ENCODE measurements at places on chromosomes 4 and X.
A peak's percentile ranks its signal among the peaks of the same experiment; 100 is the strongest.

DNA sequence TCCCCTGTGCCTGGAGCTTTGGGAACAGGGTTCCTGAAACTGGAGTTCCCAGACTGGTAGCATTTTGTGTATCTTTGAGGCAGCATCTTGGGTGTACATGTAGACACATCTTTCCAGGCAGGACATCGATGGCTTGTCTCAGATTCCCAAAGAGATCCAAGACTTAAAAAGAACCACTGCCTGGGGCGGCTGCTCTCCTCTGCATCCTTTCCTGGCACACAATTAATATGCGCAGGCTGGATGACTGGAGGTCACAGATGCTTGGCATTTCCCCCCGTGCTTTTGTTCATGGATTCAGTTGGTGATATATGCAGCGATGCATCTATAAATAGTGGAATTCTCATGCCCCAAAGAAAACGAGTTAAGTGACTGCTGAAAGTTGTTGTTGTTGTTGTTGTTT, 80.5 kb downstream of the CLDN34 start:
- DNase-seq: no peak

GRCh38 chrX:142873214-142873613, 152.5 kb upstream of the SPANXN4 start:
- DNase-seq: no peak

- no peak for DNase-seq
These were observed 28.2 kb downstream of the FGFBP1 start for GRCh38 chr4:15910155-15910940.

DNA sequence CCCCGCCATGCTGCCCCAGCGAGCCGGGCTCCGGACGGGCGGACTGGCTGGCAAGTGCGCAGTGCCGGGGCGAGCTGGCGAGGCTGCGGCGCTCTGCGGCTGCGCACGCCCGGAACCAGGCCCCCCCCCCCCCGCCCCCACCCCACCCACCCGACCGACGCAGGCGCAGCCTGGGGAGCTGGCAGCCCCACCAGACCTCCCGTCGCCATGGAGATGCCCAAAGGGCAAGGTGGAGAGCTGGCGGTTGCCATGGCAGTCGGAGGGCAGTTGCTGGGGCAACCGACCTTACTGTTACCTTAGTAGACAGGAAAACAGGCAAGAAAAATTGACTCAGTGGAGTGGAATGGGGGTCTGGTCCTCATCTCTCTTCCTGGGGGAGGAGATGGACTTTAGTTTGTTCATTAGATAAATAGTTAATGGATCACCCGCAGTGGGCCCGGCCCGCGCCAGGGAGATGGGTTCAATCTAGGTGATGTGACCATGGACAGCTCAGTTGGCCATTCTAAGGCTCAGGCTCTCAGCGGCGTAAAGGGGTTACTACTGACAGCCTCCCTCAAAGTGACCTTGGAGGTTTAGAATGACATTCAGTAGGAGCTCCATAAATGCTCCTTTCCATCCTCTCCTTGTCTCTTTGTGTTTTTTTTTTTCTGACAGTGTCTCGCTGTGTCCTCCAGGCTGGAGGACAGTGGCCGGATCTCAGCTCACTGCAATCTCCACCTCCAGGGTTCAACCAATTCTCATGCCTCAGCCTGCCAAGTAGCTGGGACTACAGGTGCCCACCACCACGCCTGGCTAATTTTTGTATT, at the start of gene PCSK1N:
Gene PCSK1N (minus strand): TSS at position 87 of the 806 bp plus-strand sequence. CDS start 78 bp downstream, at position 9.
- DNase-seq: peak; percentile 55

DNA sequence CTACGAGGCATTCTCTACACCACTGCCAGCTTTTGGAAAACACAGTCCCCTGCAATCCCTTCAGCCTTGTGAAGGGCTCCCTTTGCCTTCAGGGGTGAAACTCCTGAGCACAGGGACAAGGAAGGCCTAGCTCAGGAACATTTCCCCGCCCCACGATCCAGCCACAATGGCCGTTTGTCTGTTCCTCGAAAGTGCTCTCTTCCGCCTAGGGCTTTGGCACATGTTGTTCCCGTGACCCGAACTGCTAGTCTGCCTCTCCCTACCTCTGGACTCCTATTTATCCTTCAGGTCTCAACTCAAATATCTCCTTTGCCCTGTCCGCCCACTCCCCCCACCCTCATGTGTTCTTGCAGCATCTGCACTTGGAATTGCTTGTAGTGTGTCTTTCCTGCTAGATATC, 12.1 kb downstream of the FGD1 start:
- no peak for DNase-seq

DNA sequence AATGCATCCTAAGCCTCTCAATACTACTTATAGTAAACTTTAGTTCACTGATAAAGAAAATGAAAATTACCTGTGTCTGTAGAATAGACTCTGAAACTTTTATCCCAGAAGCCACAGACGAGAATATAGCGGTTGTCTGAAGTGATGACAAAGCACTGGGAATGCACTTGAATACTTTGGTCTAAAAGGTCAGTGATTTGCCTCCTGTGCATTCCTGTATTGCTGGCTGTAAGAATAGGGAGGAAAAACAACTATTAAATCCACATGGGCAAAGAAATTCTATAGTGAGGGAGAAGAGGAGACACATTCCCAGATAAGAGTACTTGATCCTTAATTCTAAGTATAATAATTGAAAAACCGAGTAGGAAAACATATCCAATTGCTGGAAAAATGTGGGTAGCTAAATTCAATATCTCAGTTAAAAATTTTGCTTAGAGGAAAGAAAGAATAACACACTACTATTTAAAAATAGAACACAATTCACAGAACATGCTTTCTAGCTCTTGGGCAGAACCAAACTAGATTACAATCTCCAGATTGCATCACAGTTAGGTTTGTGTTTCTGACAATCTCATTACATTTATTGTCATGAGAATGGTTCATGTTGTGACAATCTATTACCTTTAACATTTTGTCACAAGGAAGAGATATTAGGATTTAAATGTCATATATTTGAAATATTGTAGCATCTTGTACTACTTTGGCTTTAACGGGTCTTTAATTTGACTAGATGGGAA, 232.1 kb downstream of the DCLK2 start:
- DNase-seq: no peak

DNA sequence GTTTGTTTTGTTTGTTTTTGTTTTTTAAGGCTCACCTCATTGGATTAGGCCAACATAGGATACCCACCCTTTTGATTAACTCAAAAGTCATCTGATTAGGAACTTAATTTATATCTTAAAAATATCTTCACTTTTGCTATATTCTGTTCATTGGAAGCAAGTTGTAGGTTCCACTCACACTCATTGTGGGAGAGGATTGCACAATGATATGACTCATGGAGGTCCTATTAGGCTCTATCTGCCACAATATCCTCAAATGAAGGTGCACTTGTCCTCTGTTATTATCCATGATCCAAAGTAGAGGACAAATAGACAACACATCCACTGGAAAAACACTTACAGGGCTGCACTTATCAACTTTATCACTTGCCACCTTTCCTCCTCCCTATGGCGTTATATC, 60.5 kb upstream of the ADAMTS3 start:
- DNase-seq: no peak

- no peak for DNase-seq
These were observed 3.0 kb downstream of the IL2 start for GRCh38 chr4:122453384-122453995.

GRCh38 chr4:53132132-53132891, 233.5 kb downstream of the SCFD2 start:
- no peak for DNase-seq

GRCh38 chrX:9184211-9184610, 150.3 kb upstream of the FAM9B start:
- DNase-seq: no peak

DNA sequence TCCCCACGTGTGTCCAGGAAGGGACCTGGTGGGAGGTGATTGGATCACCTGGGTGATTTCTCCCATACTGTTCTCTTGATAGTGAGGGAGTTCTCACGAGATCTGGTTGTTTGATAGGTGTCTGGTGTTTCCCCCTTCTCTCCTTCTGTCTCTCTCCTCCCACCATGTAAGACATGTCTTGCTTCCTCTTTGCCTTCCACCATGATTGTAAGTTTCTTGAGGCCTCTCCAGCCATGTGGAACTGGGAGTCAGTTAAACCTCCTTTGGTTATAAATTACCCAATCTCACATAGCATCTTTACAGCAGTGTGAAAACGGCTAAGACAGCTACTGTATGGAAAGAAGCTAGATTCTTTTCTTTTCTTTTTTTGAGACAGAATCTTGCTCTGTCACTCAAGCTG, 21.6 kb upstream of the FGG start:
- DNase-seq: no peak

DNA sequence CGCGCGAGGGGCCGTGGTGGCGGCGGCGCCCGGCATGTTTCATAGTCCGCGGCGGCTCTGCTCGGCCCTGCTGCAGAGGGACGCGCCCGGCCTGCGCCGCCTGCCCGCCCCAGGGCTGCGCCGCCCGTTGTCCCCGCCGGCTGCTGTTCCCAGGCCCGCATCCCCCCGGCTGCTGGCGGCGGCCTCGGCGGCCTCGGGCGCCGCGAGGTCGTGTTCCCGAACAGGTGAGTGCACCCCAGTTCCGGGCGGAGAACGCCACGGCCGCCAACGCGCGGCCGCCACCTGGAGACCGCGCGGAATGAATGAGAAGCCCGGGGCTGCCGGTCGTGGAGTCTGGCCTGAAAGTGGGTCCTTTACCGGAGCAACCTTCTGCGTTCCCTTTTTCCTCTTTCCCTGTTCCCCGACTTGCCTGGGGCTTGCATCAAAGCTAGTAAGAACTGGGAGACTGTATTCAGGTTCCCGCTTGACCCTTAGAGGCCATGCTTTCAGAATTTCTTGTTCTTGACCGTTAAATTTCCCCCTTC, 429 bp downstream of the NOCT start:
- no peak for DNase-seq

- no peak for DNase-seq
These were observed 106.6 kb upstream of the ATP6AP2 start for GRCh38 chrX:40474205-40474626.

- DNase-seq: no peak
These were observed 12.1 kb upstream of the F9 start for GRCh38 chrX:139518475-139518874.

- no peak for DNase-seq
These were observed 99.6 kb upstream of the INTU start for GRCh38 chr4:127533028-127533700.

All from CD4-positive, alpha-beta T cell treated with Interleukin-4 for 1 hour (primary cell).